ENCODE measurements at places on chromosomes 2 and 18.
A peak's percentile ranks its signal among the peaks of the same experiment; 100 is the strongest.

GRCh38 chr2:231936491-231936890 lies 10.3 kb upstream of the NPPC start:
- no peak for DNase-seq

DNA sequence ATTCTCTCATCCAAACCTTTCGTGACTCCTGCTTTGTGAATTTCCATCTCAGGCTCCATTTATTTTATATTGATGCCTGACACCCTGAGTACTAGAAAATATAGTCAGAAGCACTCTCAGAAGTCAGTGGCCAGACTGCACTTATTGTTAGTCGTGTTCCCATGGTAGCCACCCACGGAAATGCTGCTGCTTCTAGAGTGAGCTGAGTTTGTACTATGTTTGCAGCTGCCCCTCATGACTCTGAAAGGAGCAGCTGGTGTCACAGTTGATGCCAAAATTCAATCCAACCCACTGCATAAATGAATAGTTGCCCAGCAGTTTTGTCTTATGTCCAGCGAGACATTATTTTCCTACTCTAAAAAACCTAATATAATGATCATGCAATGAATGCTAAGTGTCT lies 265.2 kb upstream of the SPHKAP start:
- DNase-seq, result no peak

GRCh38 chr2:164766954-164767320 lies 74.7 kb downstream of the COBLL1 start:
- DNase-seq, result no peak

GRCh38 chr2:234595829-234596228 lies 98.9 kb upstream of the ARL4C start:
- no peak for DNase-seq

- no peak for DNase-seq
Observed at GRCh38 chr2:240395896-240396622, 39.4 kb upstream of the GPC1 start.

GRCh38 chr2:25009954-25010353 lies 31.9 kb upstream of the EFR3B start:
- DNase-seq, result no peak

DNA sequence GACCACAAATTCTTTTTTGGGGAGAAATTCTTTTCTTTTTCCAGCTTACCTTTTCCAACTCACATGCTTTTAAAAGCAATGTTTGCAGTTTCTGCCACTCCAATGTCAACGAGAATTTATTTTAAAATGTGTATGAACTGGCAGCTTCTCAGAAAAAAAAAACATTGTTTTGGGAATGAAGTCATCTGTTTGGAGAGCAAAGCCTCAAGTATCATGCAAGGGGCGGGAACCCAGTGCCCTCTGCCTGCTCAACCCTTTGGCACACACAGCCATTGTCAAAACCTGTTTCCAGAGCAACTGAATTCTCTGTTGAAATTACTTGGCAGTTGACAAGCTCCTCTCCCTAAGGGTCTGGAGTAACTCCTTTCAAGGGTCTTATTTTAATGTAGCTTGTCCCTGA lies 128.5 kb downstream of the QPCT start:
- no peak for DNase-seq

GRCh38 chr2:241561832-241562231 lies 3.3 kb downstream of the BOK start:
- DNase-seq, result peak; percentile 78

GRCh38 chr2:56449002-56449431 lies 265.2 kb downstream of the CCDC85A start:
- peak; percentile 28 for DNase-seq

GRCh38 chr2:20635113-20635510 lies 15.8 kb downstream of the HS1BP3 start:
- no peak for DNase-seq

DNA sequence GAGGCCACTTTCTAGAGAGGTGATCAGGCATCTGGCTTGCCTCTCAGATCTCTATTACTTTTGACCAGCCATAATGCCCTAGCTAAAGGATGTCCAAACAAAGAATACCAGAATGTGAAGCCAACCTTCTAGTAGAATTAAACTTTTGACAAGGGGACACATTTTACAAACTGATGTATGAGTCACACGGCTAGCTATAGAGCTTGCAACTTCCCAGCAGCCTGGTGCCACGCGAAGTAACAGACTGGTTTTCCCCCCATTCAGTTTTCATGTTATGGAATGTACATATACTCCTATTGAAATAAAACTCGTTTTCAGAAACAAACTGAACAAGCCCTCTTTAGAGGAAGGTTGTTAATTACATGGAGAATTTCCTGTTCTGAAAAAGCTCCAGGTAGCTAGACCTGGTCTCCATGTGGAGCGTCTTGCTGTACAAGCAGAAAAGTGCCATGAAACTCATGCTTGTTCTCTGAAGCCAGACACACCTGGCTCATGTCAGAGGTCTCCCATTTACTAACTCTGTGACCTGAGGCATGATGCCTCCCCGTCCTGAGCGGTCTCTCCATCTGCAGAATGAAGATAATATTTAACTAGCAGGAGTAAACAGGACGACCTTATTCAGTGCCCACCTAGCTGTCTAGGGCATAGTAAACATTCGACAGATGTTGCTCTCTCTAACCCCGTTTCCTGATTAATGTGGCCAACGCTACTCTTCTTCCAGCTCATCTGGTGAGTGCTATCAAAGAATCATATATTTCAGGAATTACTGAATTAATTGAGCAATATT lies 81.5 kb upstream of the MAP3K20 start:
- no peak for DNase-seq

GRCh38 chr2:28217042-28217740 lies 175.5 kb upstream of the FOSL2 start:
- DNase-seq, result no peak

DNA sequence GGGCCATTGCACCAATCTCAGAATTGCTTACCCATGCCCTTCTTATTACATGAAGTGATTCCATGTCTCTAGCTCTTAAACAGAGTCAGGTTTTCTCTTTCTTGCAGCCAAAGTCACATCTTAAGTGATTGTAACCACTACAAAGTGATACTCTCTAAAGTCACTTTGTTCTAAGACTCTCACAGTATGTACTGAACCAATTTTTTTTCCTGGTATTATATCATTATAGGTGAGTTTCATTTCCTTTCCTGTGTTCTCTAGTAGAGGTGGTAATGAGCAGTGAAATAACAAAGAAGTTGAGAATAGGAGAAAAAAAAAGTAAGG lies 66.3 kb upstream of the DARS1 start:
- DNase-seq, result no peak

DNA sequence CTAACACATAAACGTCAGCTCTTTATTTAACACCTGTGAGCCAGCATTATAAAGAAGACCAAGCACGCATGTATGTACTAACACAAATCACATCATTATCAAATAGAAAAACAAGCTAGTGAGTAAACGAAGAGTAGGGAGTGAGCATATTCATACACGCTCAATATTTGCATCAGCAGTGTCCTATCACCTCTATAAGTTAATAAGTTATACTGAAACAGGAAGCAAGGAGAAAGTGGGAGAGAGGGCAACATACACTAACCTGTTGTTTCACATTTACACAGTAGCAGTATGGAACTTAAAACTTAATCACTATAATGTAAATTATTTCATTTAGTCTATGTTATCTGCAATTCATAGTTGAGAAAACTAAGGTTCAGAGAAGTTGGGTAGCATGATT lies 321.5 kb upstream of the TANK start:
- DNase-seq, result no peak

DNA sequence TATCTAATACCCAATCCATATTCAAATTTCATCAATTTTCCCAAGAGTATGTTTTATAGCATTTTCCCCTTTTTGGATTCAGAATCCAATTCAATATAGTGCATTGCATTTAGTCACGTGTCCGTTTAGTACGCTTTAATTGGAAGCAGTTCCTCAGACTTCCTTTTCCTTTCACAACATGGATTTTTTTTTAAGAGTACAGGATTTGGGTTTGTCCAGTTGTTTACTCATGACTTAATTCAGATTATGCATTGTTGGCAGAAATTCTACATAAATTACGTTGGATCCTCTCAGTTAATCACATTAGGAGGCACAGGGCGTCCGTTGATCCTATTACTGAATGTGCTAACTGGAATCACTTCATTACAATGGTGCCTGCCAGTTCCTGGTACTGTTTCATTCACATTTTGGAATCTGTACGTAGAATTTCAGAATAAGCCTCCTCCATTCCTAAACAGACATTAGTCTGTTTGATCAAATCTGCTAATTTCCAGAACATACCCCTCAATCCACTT lies 70.0 kb upstream of the ATIC start:
- DNase-seq, result no peak

GRCh38 chr2:220847006-220847405 lies 725.1 kb downstream of the EPHA4 start:
- DNase-seq, result no peak

DNA sequence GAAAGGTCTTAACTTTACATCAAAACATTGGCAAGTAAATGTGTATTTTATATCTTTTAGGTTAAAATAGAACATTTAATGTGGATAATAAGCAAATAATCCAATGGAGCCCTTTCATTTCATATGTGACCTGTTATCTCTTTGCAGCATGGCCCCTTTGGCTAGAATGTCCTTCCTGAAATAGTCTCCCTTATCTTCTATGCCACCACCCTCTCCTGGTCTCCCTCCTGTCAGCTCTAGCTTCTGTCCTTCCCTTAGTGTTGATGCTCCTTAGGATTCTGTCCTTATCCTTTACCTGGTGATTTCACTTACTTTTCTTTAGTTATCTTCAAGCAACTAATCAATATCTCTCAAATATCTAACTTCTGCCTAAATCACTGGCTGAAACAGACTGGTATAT lies 87.1 kb upstream of the TFCP2L1 start:
- DNase-seq, result no peak

- DNase-seq, result peak; percentile 84
Observed at GRCh38 chr2:73759285-73759764, 20.6 kb downstream of the DUSP11 start.

- DNase-seq, result peak; percentile 86
Observed at GRCh38 chr2:156400706-156401678, 35.2 kb upstream of the GPD2 start.

- DNase-seq, result no peak
Observed at GRCh38 chr18:34131006-34131405, 93.7 kb downstream of the NOL4 start.

- DNase-seq, result no peak
Observed at GRCh38 chr2:105361102-105361889, 24.0 kb downstream of the C2orf49 start.

DNA sequence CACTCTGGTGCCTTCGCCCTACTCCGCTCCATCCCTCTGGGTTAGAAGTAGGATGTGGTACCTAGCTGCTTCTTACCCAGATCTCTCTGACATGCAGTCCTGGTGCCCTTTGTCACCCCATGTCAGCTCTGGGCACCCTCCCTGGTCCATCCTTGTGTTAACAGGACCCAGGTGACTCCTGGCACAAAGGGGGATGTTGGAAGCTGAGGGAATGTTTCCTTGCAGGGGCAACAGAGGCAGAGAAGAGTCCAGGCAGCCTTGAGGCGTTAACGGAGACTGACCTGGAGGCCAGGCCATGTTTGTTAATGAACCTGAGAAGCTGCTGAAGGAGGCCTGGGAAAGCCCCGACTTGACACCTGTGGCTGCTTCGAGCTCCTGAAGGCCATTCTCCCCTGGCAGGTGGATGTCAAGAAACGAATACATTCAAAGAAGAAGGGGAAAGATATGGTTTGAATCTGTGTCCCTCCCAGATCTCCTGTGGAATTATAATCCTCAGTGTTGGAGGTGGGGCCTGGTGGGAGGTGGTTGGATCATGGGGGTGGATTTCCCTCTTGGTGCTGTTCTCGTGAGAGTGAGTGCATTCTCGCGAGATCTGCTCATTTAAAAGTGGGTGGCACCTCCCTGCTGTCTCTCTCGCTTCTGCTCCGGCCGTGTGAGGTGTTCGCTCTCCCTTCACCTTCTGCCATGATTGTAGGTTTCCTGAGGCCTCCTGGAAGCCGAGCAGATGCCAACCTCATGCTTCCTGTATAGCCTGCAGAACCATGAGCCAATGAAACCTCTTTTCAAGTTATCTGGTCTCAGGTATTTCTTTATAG lies 31.4 kb downstream of the NPPC start:
- no peak for DNase-seq

GRCh38 chr2:75278314-75278713 lies 79.0 kb upstream of the TACR1 start:
- no peak for DNase-seq

- DNase-seq, result no peak
Observed at GRCh38 chr2:164920430-164920829, 34.9 kb downstream of the SLC38A11 start.

- DNase-seq, result no peak
Observed at GRCh38 chr18:46705521-46705920, 48.5 kb upstream of the LOXHD1 start.

GRCh38 chr2:71477231-71477691 lies 23.9 kb downstream of the DYSF start:
- no peak for DNase-seq

DNA sequence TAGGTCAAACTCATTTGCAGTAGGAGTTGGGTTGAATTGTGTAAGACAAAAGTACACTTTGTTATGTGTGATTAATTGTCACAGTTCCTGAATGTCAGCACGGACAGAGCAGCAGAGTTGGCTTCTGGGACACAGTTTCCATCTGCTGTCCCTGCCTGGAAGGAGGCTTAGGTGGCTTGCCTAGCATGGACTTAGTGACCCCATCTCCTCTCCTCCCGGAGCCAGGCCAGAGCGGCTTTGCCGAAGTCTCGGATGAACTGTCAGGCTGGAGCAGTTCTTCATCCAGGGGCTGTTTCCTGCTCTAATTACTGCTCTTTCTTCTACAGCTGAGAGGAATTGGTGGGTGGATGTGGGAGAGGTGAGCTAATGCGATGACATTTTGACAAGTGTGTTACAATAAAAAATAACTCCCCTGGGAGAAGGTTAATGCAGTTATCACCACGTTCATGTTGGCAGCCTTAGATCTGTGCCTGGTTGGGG lies 102.0 kb downstream of the SH3RF3 start:
- no peak for DNase-seq

GRCh38 chr18:11989174-11989573 lies 7.9 kb downstream of the IMPA2 start:
- no peak for DNase-seq

- no peak for DNase-seq
Observed at GRCh38 chr2:149000158-149000938, 38.2 kb upstream of the LYPD6B start.

GRCh38 chr2:236974148-236974547 lies 111.5 kb upstream of the COPS8 start:
- no peak for DNase-seq

GRCh38 chr18:78619854-78620253 lies 359.8 kb upstream of the SALL3 start:
- DNase-seq, result no peak

DNA sequence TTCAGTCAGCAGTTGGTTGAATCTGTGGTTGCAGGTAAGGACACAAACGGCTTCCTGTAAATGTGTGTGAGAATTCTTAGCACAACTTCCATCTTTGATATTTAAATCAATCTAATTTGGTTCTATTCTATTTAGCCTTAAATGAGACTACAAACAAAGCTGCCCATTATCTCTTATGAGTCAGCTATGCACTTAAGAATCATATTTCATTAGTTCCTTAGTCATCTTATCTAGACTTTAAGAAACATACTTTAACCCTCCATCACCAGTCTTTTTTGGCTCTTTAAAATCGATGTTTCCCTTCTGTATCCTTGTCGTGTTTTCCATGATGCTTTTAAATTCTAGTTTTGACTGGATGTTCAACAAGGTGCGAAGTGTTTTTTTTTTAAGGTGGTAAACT lies 114.4 kb upstream of the TMEM200C start:
- no peak for DNase-seq

Data from testis (tissue), 5 donors.